Liver (tissue), 10 donors: ENCODE measurements at places on chromosomes 5 and 9. TPM values are rescaled to one million over a fixed set of nuclear protein-coding genes. Genes with fewer than 3 reads are reported as not detected.

DNA sequence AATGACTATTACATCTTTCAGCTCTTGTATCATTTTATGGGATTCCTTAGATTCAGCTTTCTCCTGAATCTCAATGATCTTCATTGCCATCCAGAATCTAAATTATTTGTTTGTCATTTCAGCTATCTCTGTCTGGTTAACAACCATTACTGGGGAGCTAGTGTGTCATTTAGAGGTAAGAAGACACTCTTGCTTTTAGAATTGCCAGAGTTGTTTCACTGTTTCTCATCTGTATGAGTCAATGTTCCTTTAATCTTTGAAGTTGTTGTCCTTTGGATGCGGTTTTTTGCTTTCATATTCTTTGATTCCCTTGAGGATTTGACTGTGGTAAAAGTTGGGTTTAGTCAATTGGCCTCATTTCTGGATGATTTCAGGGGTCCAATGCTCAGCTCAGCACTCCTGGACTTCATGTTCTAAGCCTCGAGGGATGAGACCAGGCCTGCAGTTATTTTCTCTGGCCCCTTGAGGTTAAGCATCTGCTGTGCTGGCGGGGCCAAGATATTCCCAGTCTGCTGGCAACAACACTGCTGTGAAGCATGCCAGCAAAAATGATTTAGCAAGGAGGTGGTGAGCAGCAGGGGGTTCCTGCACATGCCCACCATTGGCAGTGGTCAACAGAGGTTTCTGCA is 102.4 kb upstream of the PCSK5 start:
- no peak for DNase-seq
- H3K36me3 ChIP-seq: no peaks in the 10 kb centered on the region
- no peaks in the 10 kb centered on the region for H3K4me1 ChIP-seq
- no peaks in the 10 kb centered on the region for H3K27me3 ChIP-seq
- H3K4me3 ChIP-seq: no peak overlapping the region

GRCh38 chr9:119941091-119941490 is 571.9 kb upstream of the BRINP1 start:
- no peak for DNase-seq
- peaks cover 4% of the 10 kb centered on the region for H3K4me1 ChIP-seq
- no peak overlapping the region for H3K4me3 ChIP-seq
- H3K27ac ChIP-seq: no peak overlapping the region
- H3K36me3 ChIP-seq: no peaks in the 10 kb centered on the region

DNA sequence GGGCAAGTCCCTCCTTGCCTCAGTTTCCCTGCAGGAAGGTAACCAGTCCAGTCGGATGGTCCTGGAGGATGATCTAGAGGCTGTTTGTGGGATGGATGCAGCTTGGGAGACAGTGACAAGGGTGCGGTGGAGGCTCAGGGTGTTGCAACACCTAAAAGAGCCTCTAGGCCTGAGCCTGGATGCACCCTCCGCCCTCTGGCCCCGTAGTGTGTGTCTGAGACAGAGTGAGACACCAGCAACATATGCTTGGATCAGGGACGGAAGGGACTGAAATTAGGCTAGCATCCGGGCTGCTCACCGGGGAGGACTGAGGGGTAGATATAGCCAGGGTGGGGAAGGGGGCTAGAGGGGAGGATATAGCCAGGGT is 1.1 kb downstream of the CRAT start:
- DNase-seq: no peak
- H3K4me3 ChIP-seq: peak overlapping the region; percentile 76
- peaks cover 11% of the 10 kb centered on the region for H3K36me3 ChIP-seq
- peaks cover 32% of the 10 kb centered on the region for H3K4me1 ChIP-seq
- no peaks in the 10 kb centered on the region for H3K27me3 ChIP-seq
- peak overlapping the region; percentile 84 for H3K27ac ChIP-seq

DNA sequence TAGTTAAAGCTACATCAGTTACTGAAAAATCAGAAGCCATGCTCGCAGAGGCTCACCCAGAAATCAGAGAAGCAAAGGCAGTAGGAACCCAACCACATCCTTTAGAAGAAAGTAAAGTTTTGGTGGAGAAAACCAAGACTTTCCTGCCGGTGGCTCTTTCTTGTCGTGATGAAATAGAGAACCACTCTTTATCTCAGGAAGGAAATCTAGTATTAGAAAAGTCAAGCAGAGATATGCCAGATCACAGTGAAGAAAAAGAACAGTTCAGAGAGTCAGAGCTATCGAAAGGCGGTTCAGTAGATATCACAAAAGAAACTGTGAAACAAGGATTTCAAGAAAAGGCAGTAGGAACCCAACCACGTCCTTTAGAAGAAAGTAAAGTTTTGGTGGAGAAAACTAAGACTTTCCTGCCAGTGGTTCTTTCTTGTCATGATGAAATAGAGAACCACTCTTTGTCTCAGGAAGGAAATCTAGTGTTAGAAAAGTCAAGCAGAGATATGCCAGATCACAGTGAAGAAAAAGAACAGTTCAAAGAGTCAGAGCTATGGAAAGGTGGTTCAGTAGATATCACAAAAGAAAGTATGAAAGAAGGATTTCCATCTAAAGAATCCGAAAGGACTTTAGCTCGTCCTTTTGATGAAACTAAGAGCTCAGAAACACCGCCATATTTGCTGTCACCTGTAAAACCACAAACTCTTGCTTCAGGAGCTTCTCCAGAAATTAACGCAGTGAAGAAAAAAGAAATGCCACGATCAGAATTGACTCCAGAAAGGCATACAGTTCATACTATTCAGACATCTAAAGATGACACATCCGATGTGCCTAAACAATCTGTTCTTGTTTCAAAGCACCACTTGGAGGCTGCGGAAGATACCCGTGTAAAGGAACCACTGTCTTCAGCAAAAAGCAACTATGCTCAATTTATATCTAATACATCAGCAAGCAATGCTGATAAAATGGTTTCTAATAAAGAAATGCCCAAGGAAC is 47.2 kb downstream of the CMYA5 start:
- H3K36me3 ChIP-seq: no peaks in the 10 kb centered on the region
- H3K27me3 ChIP-seq: no peaks in the 10 kb centered on the region
- no peak overlapping the region for H3K27ac ChIP-seq
- DNase-seq: no peak
- no peak overlapping the region for H3K4me3 ChIP-seq

The PRRT1B gene
- total RNA-seq: 1.9 TPM

DNA sequence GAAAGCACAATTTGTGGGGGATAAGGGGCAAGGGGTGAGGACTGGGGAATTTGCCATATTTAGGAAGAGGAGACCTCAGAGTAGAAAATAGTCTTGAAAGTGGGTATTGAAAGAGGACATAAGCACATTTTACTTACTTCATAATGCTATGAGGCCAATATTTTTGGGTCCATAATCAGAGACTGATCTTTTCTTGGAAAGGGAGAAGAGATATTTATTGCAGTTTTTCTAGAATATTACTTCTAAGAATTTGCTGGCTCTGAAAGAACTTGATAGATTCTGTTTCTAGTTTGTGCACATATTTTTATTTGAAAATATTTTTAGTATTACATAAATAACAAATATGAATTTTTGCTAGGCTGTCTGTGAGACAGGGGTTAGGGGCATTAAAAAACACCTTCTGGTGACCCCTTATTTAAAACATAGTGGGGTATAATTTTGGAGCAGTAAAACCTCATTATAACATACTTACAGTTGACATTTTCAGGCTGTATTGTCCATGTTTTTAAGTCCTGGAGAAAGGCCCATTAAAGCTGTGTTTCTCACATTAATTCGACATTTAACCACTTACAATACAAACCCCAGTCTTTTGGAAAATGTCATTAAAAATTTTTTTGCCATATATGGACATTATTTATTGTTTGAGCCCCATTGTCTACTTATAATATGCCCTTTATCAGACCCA is 118.9 kb upstream of the NFIB start:
- DNase-seq: no peak
- no peaks in the 10 kb centered on the region for H3K36me3 ChIP-seq
- H3K27ac ChIP-seq: no peak overlapping the region
- no peaks in the 10 kb centered on the region for H3K27me3 ChIP-seq
- peaks cover 5% of the 10 kb centered on the region for H3K4me1 ChIP-seq
- H3K4me3 ChIP-seq: no peak overlapping the region

- H3K4me1 ChIP-seq: no peaks in the 10 kb centered on the region
- no peak overlapping the region for H3K27ac ChIP-seq
- no peaks in the 10 kb centered on the region for H3K27me3 ChIP-seq
- DNase-seq: no peak
- H3K4me3 ChIP-seq: no peak overlapping the region
Observed at GRCh38 chr9:91934654-91935053, 15.4 kb downstream of the ROR2 start.

The CSF1R gene
- total RNA-seq: 26.4 TPM

- H3K36me3 ChIP-seq: no peaks in the 10 kb centered on the region
- no peak overlapping the region for H3K4me3 ChIP-seq
- H3K27me3 ChIP-seq: no peaks in the 10 kb centered on the region
- no peaks in the 10 kb centered on the region for H3K4me1 ChIP-seq
Observed at GRCh38 chr5:124524552-124525232, 221.7 kb downstream of the ZNF608 start.

GRCh38 chr9:14437354-14438231 is 123.7 kb upstream of the NFIB start:
- DNase-seq: no peak
- no peak overlapping the region for H3K27ac ChIP-seq
- H3K4me1 ChIP-seq: peaks cover 2% of the 10 kb centered on the region
